ENCODE measurements at places on chromosomes 3 and 15.

GRCh38 chr15:98554272-98555172 lies 93.8 kb upstream of the IGF1R start:
- no peak for DNase-seq

GRCh38 chr15:23629234-23629805 lies 18.3 kb downstream of the MAGEL2 start:
- no peak for DNase-seq

DNA sequence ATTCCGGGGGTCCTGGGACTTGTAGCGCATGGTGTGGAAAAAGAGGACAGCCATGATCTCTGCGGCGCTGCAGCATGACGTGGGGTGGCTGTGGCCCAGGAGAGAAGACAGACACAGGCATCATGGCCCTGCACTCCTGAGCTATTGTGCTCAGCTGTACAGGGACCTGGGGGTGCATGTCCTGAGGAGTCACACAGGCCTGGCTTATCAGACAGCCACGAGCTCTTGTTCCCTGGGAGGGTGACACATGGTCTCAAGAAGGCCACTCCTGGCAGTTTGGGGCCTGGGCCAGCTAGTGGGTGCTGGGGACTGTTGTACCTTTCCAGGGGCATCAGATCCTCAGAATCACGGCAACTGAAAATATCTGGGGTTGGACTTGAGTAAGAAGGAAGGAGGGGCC lies 13.7 kb downstream of the TKT start:
- DNase-seq, result no peak

DNA sequence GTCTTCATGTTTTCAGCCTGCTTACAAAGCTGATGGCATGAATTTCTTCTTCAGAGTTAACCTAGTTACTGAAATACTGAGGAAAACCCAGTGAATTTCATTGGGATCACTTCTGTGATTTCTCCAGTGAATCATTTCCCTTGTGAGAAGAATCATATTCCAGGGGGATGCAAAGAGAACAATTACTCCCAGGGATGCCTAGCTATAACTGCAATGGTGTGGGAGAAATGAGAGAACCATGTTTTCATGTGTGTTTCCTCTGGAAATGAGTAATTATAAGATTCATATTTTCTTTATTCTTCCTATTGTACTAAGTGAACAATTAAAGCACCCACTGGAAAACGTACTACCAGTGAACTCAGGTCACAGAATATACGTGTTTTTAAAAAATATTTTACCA lies 485.4 kb downstream of the GRM7 start:
- DNase-seq, result no peak

DNA sequence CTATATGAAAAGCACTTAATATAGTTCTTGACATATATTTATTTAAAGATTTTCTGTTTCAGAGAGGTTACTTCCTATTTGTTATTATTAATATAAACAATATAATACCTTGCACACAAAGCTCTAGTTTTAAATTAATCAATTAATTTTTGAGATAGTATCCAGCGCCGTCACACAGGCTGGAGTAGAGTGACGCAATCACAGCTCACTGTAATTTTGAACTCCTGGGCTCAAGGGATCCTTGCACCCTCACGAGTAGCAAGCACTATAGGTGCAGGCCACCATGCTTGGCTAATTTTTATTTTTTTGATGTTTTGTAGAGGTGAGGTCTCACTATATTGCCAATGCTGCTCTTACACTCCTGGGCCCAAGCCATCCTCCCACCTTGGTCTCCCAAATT lies 209.3 kb downstream of the GREM1 start:
- no peak for DNase-seq

GRCh38 chr3:85838921-85839320 lies 880.1 kb downstream of the CADM2 start:
- no peak for DNase-seq

- DNase-seq, result no peak
Observed at GRCh38 chr3:138945709-138946662, 951 bp downstream of the FOXL2 start.

DNA sequence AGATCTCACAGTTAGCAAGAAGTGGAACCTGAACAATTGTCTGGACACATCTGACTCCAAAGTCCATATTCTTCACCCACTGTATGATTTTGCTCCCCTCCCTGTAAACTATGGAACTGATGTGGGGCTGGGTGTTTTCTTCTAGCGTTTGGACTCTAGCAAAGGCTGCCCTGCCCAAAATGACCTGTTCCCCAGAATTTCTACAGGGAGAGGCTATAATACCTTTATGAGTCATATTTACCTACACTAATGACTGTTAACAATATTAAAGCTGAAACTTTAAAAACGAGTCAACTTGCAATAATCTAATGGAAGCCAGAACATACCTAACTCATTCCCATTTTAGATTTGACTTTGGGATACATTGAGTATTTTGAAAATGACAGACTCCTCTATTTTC lies 531.2 kb upstream of the CFAP20DC start:
- no peak for DNase-seq
